Fibroblast of lung (primary cell): ENCODE measurements at places on chromosomes 16 and 17. TPM values are rescaled to one million over a fixed set of nuclear protein-coding genes. Genes with fewer than 3 reads are reported as not detected.

COX6A2 gene
- total RNA-seq = not detected in 2 replicates

WDR81 gene
- total RNA-seq = 26.2 and 31.5 TPM in 2 replicates

DNA sequence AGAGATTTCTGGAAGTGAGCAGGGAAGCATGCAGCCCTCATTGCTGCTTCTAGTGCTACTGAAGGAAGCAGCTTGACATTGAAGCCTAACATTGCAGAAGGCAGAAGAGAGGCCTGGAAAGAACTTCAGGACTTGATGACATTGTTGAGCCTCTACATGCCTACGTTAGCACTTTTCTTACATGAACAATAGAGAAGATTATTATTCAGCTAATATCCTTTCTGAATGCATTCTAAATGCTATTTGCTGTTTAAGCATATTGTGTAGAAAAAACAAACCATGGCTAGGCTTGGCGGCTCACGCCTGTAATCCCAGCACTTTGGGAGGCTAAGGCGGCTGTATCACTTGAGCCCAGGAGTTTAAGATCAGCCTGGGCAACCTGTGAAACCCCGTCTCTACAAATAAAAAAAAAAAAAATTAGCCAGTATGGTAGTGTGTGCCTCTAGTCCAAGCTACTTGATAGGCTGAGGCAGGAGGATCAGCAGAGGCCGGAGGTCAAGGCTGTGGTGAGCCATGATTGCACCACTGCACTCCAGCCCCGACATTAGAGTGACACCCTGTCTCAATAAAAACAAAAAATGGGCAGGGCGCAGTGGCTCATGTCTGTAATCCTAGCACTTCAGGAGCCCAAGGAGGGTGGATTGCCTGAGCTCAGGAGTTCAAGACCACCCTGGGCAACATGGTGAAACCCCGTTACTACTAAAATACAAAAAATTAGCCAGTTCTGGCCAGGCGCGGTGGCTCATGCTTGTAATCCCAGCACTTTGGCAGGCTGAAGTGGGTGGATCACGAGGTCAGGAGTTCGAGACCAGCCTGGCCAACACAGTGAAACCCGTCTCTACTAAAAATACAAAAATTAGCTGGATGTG, 2.2 kb upstream of the AURKB start:
- DNase-seq = no peak

- DNase-seq = no peak
Observed at GRCh38 chr16:71711789-71712188, 12.7 kb downstream of the PHLPP2 start.

MMP28 gene
- total RNA-seq = 2.8 and 4.6 TPM in 2 replicates

DNA sequence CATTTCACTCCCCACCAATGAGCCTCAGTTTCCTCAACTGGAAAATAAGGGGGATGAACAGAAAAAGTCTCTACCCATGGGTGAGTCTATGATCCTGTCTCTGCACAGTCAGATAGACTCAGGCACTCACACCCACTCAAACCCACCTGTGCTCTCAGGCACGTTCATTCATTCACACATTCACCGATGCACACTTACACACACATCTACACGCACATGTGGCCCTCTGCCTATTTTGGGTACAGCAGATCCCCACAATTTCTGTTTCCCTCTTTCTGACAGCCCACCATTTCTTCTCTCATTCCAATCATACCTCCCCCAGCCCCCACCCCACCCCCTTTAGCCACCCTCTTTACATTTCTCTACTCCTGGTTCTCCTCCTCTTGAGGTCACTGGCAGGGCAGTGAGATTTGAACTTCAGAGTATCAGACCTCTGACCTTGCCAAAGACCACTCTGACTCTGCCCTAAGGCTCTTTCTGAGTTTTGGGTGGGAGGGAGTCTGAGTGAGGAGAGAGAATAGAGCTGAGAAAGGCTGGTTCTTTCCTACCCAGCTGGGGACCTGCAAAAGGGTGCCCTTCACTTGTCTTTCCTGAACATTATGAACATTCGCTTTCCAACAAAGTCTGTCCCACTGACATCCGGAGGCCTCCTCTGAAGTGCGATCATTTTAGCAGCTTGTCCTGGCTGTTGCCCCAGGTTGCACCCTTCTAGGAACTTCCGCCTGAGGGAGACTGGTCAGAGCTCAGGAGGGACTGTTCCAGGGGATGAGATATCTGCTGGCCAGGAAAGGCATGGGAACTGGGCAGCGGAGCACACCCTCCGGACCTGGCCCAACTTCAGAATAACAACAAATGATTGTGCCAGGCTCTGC, 10.1 kb upstream of the COL1A1 start:
- no peak for DNase-seq

CD300E gene
- total RNA-seq = not detected in 2 replicates

DNA sequence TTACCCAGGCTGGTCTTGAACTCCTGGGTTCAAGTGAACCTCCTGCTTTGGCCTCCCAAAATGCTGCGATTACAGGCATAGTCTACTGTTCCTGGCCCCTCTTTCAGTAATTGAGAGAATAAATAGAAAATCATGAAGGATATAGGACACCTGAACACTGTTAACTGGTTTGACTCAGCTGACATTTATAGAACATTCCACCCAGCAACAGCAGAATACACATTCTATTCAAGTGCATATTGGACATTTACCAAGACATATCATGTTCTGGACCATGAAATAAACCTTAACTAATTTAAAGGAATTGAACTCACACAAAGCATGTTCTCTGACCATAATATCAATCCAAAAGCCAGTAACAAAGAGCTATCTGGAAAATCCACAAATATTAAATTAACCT, 19.8 kb upstream of the BAIAP2 start:
- no peak for DNase-seq

BRIP1 gene
- 2.6 and 4.0 TPM in 2 replicates for total RNA-seq

- DNase-seq = no peak
Observed at GRCh38 chr17:81380131-81380530, 15.1 kb upstream of the BAHCC1 start.

DNA sequence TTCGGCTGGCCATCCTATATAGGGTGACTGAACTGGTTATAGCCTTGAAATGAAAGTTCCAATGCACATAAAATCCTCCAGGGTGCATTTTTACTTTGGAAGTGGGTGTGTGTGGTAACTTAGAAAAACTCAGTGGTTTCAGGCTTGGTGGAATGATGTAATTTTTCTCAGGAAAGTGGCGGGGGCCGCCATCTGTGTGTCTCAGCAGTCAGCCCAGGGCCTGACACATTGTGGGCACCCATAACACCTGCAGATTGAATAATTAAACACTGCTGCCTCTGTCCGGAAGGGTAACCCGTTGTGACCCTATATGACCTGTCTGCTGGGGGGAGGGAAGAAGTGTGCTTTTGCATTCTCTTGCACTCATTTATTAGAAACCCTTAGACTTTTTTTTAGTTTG, 2.2 kb upstream of the PDP2 start:
- no peak for DNase-seq

RAD51D gene
- total RNA-seq = 9.8 and 12.6 TPM in 2 replicates
